H9 (cell line): ENCODE measurements at places on chromosomes 2 and 18. TPM values are rescaled to one million over a fixed set of nuclear protein-coding genes. Genes with fewer than 3 reads are reported as not detected.

MYOM1 gene
- 0.17 and 0.20 TPM in 2 replicates for total RNA-seq

TMEM17 gene
- 1.3 and 1.5 TPM in 2 replicates for total RNA-seq

TXNDC2 gene
- 0.28 TPM in 1 of 2 replicates, not detected in the other for total RNA-seq

UGT1A5 gene
- total RNA-seq, result not detected in 2 replicates

ASXL3 gene
- 0.35 and 0.70 TPM in 2 replicates for total RNA-seq

RTKN gene
- total RNA-seq, result 87.1 and 90.9 TPM in 2 replicates

RESP18 gene
- not detected in 2 replicates for total RNA-seq

CNDP1 gene
- 0.29 TPM in 1 of 2 replicates, not detected in the other for total RNA-seq

CRYGD gene
- not detected in 2 replicates for total RNA-seq

THAP4 gene
- total RNA-seq, result 70.6 and 71.4 TPM in 2 replicates

SLC30A3 gene
- total RNA-seq, result 2.5 and 3.4 TPM in 2 replicates

SCN7A gene
- total RNA-seq, result 0.07 and 0.11 TPM in 2 replicates

HOXD12 gene
- not detected in 2 replicates for total RNA-seq

CNPPD1 gene
- total RNA-seq, result 33.0 and 36.4 TPM in 2 replicates

METTL8 gene
- total RNA-seq, result 40.9 and 44.7 TPM in 2 replicates

ARHGAP28 gene
- 7.9 and 9.2 TPM in 2 replicates for total RNA-seq

IL36G gene
- total RNA-seq, result not detected in 2 replicates

FKBP1B gene
- total RNA-seq, result 59.7 and 61.6 TPM in 2 replicates

RPL37A gene
- total RNA-seq, result 3,719 and 3,769 TPM in 2 replicates

LRRTM4 gene
- total RNA-seq, result 11.0 and 12.0 TPM in 2 replicates

OR6B3 gene
- total RNA-seq, result not detected in 2 replicates

CYB5A gene
- 87.9 and 93.2 TPM in 2 replicates for total RNA-seq

KIDINS220 gene
- 27.9 and 29.3 TPM in 2 replicates for total RNA-seq

TLX2 gene
- total RNA-seq, result 0.20 and 0.26 TPM in 2 replicates

CYP27A1 gene
- 3.1 and 3.4 TPM in 2 replicates for total RNA-seq

LYPD6B gene
- 1.0 and 2.0 TPM in 2 replicates for total RNA-seq

SLC19A3 gene
- 1.8 and 2.3 TPM in 2 replicates for total RNA-seq

SKA1 gene
- 20.2 and 20.6 TPM in 2 replicates for total RNA-seq

NEB gene
- total RNA-seq, result 0.75 and 0.98 TPM in 2 replicates

RNASEH1 gene
- 40.4 and 42.0 TPM in 2 replicates for total RNA-seq

CXCR1 gene
- total RNA-seq, result not detected in 2 replicates

C2orf78 gene
- 0.07 and 0.09 TPM in 2 replicates for total RNA-seq

GKN1 gene
- total RNA-seq, result not detected in 2 replicates

KCNK3 gene
- 0.09 TPM in 1 of 2 replicates, not detected in the other for total RNA-seq

UGT1A4 gene
- total RNA-seq, result not detected in 2 replicates
